ENCODE measurements at places on chromosomes 12 and 14.

- no peak for DNase-seq
Measured at GRCh38 chr14:31265701-31266398, 58.3 kb upstream of the HECTD1 start.

DNA sequence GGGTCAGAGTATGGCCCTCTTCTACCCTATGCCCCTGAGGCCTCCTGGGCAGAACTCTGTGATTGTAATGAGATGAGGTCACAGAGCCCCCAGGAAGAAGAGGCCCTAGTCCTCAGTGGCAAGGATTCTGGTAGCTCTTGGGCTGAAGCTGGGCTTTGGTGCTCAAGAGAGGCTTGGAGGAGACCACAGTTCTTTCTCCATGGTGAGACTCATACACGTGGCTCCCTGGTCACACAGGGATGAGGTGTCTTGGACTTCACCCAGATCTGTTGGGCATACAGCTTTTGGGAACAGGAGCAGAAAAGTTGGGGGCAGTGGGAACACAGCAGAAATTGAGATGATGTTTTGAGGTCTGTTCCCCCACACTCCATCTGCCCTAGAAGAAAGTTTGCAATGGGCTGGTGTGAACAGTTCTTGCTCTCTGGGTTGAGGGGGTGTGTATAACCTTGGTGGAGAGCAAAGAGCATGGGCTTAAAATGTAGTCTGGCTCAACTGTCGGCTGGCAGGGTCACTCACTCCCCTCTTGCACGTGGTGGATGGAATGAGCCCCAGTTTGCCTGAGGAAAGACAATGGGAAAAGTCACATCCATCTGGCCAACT is at the start of gene KRT86:
KRT86 (plus strand) TSS at position 125 of the 600 bp plus-strand sequence. CDS start 27,272 bp downstream, outside the sequence.
- DNase-seq, result no peak

DNA sequence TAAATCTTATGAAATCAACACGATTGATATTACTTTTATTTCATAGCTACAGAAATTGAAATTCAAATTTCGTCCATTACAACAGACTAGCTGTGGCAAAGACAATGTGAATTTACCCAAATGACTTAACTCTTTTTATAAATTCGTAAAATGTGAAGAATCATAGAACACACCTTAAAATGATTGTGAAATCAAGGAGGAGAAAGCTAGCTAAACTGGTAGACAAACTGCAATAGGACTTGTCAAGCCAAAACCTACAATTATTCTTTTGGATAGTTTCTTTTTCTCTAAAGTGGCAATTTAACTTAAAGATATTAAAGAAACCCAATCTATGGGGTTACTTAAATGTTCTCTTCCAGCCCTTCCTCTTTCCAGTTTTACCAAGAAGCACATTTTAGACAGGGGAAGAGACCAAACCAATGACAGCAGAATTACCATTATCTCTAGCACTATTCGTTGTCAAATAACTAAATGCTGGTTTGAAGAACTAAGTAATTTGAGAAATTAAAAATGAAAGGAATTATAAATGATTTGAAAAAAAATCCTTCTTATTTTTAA is 807 bp upstream of the SLC16A7 start:
- DNase-seq, result no peak

DNA sequence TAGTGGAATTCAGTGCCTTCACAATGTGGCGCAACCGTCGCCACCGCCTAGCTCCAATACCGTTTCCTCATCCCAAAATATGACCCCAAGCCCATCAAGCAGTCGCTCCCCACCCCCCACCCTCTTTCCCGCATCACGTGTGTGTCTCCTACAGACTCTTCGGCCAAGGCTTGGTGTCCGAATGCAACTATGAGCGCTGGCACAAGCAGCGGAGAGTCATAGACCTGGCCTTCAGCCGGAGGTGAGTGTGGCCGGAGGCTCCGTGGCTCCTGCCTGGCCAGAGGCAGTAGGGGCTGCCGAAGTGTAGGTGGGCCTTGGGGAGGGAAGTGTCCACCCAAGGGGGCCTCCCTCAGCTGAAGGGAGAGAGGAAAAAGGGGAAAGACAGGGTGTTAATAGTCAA is 15.8 kb downstream of the CYP46A1 start:
- DNase-seq, result no peak

DNA sequence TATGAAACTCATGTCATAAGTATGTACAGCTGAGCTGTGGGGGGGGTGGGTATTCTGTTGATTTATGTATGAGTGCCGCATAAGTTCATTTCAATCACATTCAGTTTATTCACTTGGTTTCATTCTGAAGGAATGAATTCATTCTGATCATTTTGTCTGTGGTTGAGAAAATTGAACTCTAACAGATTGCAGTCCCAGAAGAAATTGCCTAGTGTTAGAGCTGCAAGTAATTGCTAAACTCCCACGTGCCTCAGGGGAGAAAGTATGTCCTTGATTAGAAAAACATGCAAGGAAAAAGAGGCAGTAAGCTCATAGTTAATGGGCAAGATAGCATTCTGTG is 442.4 kb upstream of the MGAT4C start:
- no peak for DNase-seq

DNA sequence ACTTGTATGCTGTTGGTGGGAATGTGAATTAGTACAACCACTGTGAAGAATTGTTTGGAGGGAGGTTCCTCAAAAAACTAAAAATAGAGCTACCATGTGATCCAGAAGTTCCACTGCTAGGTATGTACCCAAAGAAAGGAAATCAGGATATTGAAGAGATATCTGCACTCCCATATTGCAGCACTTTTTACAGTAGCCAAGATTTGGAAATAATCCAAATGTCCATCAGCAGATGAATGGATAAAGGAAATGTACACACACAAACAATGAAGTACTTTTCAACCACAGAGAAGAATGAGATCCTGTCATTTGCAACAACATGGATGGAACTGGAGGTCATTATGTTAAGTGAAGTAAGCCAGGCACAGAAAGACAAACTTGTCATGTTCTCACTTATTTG is 25.9 kb downstream of the TIGAR start:
- no peak for DNase-seq

DNA sequence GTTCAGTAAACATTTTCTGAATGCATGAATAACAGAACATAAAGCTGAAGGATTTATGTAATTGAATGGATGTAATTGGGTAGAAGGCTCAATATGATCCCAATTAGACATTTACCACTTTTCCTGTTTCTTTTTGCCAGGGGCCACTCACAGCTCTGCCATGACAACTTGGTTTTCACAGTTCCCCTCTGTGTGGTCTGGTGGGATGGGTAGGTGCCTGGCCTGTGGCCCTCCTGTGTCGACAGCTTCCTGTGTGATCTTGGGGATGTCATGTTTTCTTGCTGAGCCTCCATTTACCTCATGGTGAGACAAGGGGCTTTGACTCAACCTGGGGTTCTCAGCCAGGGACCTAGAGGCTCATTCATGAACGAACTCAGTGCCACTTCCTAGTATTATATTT is 12.6 kb upstream of the SERPINA10 start:
- no peak for DNase-seq

- no peak for DNase-seq
Measured at GRCh38 chr12:110176745-110177144, 52.6 kb downstream of the IFT81 start.

DNA sequence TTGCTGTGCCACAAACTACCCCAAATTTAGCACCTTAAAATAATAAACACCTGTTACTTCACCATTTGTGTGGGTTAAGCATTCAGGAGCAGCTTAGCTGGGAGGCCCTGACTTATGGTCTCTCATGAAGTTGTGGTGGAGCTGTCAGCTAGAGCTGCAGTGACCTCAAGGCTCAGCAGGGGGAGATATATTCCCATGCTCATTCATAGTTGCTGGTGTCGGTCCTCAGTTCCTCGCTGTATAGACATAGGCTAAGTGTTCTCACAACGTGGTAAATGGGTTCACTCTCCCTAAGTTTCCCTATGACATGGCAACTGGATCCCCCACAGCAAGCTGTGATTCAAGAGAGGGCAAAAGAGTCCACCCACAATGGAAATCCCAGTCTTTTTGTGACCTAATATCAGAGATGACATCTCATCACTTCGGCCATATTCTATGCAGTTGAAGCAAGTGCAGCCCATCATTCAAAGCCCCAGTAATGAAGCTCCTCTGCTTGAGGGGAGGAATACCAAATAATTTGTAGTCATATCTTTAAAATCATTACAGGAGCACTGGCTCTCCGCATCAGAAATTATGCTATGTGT is 41.1 kb downstream of the PRB3 start:
- no peak for DNase-seq

DNA sequence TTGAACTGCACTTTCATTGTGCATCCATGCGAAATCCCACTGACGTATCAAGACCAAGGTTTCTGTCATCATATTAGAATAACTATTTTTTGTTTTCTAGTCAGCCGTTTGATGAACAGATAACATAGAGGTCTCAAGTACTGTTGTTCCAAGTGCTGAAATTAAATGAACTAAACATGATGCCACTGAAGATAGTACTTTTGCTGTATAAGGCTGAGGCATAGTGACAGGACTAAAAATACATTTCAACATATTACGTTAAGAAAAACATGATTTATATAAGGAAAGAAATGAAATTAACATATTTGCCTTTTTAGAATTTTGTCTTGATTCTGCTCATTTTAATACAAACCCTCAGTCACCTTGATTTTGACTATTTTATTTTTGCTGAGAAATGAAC is 82.2 kb downstream of the ANO6 start:
- no peak for DNase-seq

DNA sequence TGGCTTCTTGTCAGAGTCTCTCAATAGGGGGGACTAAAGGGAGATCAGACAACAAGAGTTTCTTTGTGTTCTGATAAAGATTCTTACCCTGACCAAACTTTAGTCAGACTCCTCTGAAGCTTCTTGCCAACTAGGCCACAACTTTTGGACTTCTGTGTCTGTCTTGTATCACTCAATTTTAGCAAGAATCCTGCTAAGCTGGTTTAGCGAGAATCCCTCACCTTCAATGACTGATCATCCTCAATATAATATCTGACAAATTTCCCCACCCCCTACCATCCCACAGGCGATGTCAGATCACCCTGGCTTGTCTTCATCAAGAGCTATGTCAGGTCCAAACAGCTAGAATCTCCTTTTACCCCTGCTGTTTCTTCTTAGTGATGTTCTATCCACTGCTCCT is 215.2 kb downstream of the RASSF9 start:
- DNase-seq, result no peak

GRCh38 chr12:93094988-93095737 is 166.1 kb upstream of the EEA1 start:
- DNase-seq, result no peak

GRCh38 chr12:55738123-55739024 is 4.5 kb upstream of the GDF11 start:
- DNase-seq, result peak; percentile 50

DNA sequence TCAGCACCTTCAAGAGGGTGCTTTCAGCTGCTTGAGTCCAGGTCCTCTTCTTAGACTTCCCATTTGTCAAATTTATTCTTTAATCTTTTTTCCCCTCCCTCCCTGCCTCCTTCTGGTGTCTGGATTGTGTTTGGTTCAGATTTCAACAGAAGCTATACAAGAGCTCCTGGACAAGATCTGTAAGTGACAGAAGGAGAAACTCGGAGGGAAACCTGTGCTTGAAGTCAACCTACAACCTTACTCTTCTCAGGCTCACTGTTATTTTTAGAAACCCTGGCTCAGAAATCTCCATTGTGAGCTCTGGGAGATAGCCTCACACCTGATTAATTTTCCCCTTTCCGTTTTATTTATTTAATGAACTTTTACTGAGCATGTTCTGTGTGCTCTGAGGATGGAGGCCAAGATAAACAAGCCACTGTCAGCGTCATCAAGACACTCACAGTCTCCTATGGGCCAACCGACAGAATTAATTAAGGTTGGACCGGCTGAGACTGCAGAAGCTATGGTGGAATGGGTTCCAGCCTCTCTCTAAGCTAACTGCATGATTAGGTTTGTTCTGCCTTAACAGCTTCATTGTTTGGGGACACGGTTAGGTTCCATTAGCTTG is 13.5 kb downstream of the PDE1B start:
- no peak for DNase-seq

- DNase-seq, result no peak
Measured at GRCh38 chr12:26192142-26192541, 3.2 kb upstream of the SSPN start.

- DNase-seq, result no peak
Measured at GRCh38 chr12:118188690-118189371, 52.9 kb downstream of the PEBP1 start.

DNA sequence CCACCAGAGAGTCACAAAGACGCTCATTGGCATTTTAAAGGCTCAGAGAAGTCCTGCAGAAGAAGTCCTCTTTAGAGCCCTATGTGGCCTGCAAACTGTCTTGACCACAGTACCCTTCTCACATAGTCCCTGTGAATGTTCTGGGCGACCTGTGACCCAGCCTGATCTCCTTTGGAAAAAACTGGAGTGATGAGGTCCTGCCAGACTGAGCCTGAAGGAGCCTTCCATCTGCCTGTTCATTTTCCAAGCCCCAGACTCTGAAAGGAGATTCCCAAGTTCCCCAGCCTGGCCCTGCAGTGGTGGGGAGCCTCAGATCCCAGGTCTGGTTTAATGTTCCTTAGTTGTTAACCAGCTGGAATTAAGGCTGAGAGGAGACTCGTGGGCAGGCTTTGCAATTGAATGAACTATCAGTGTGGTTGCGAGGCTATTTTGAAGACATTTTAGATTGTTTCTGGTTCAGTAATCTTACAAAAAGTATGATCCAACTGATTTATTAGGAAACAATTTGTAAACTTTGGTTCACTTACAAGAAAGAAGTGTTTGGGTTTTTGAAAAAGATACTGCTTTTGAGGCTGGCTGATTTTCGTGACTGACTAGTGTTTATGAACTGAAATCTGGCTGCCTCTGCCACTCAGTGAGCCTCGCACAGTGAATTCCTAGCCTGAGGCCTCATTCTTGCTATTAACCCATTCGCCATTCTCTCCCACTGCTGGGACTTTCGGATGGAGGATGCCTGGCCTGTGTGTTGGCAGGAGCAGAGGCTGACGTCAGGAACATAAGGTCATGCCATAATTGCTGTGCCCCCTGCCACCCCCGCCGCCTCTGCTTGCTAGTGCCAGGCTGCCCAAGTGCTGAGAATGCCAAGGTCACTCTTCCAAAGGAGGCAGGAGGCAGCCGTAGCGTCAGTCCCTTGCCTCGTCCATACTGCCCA is 249.0 kb downstream of the CACNA1C start:
- no peak for DNase-seq

DNA sequence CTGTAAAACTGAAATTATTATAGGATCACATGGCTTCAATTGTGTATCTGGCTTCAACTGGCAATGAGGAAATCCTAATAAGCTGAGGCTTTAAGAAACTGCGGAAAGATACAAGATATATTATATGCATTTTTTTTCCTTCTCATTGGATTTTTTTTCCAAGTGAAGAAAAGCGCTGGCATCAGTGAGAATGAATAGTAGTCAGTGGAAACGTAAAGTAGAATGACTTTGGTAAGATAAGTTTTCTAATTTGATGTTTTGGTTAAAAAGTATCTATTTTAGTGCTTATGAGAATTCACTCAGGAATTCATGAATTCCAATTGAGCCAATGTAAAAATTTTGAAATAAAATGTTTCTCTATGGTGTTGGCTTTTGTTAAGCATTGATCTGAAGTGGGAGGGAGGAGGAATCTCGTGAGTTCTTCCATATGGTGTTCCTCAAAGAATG is 173.5 kb upstream of the FRMD6 start:
- DNase-seq, result no peak

DNA sequence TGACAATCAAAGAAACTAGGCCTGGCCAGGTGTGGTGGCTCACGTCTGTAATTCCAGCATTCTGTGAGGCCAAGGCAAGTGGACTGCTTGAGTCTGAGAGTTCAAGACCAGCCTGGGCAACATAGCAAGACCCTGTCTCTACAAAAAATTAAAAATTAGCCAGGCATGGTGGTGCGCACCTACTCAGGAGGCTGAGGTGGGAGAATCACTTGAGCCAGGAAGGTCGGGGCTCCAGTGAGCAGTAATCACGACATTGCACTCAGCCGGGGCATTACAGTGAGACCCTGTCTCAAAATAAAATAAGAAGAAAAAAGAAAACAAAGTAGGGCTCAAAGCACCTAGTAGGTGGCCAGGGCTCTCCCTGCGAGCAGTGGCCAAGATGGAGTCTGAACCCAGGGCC is 79.1 kb downstream of the CHGA start:
- DNase-seq, result no peak
